ENCODE measurements at places on chromosomes 3 and 15. TPM values are rescaled to one million over a fixed set of nuclear protein-coding genes. Genes with fewer than 3 reads are reported as not detected.
A peak's percentile ranks its signal among the peaks of the same experiment; 100 is the strongest.

UBA7 gene
- 31.8 TPM for polyA plus RNA-seq

- DNase-seq, result no peak
Measured at GRCh38 chr3:36920884-36921567, 23.8 kb downstream of the TRANK1 start.

GRCh38 chr15:49901996-49902684 is 216.9 kb downstream of the ATP8B4 start:
- peak; percentile 49 for DNase-seq

MASP1 gene
- polyA plus RNA-seq, result 9.7 TPM

DNA sequence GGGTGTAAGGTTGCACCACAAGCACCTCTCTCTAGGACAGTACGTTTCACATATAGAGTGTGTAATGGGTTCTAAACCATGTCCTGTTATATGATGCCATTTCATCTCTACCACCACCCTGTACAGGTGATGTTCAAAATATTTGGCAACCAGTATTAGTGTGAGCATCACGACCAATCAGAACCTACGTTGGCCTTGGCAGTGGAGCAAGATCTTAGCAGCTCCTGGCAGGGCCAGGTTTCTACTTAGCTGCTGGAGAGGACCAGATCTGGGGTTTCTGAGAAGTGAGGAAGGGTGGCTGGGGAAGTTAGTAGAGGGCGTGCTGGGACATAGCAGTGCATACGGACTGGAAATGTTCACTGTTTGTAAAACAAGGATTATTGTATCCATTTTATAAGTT is 23.1 kb upstream of the MITF start:
- DNase-seq, result no peak

REC114 gene
- polyA plus RNA-seq, result 0.30 TPM

ZDHHC3 gene
- polyA plus RNA-seq, result 95.3 TPM
